T-cell (primary cell): ENCODE measurements at places on chromosomes 6 and 20. TPM values are rescaled to one million over a fixed set of nuclear protein-coding genes. Genes with fewer than 3 reads are reported as not detected.

EDEM2 gene
- total RNA-seq = 25.9 TPM

RIN2 gene
- total RNA-seq = not detected

DNA sequence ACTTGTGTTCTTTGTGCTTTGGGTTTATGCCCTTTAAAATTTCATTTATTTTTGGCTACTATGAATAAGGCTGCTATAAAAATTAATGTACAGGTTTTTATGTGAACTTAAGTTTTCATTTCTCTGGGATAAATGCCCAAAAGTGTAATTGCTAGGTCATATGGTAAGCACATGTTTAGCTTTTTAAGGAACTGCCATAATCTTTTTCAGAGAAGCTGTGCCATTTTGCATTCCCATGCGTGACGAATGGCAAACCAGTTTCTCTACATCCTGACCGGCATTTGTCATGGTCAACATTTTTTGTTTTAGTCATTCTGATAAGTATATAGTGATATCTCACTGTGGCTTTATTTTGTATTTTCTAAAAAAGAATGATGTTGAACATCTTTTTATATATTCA, 236.0 kb upstream of the SGK1 start:
- no peak overlapping the region for H3K27ac ChIP-seq
- no peaks in the 10 kb centered on the region for H3K36me3 ChIP-seq
- H3K4me3 ChIP-seq = no peak overlapping the region
- H3K27me3 ChIP-seq = no peaks in the 10 kb centered on the region
- H3K4me1 ChIP-seq = no peaks in the 10 kb centered on the region
- DNase-seq = no peak

DNA sequence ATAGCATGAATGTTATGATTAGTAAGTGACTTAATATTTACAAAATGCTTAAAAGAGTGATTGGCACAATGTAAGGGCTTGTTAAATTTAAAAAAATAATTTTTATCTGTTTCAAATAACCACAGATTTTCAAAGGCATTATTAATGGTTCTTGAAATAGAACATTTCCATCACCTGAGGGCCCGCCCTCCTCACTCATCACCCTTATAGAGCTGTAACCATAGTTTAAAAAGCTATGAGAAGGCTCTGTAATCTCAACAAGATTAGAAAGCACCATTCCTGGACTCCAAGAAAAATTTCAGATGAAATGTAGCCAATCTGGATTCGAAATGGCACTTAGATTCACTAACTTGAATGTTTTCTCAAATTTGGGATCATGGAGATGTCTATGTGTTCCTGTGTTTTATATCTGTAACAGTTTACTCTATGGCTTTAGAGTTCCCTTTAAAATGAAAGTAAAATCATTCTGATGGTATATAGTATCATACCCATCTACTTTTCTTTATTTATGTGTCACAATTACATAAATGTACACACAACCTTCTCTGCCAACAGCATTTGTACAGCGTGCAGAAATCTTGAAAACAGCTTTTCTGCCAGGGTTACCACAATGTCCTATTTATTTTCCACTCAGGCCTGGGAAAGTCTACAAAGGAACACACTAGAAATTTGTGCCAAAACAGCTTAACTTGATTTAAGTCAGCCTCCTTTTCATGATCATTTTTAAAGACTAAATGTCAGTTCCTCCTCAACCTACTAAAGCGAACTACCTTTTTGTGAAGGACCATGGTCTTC, 207.7 kb downstream of the TBX18 start:
- no peaks in the 10 kb centered on the region for H3K4me1 ChIP-seq
- no peaks in the 10 kb centered on the region for H3K27me3 ChIP-seq
- H3K27ac ChIP-seq = no peak overlapping the region
- no peak for DNase-seq
- no peak overlapping the region for H3K4me3 ChIP-seq
- no peaks in the 10 kb centered on the region for H3K36me3 ChIP-seq
